GM13977 (cell line): ENCODE measurements at places on chromosomes 3 and 15.

GRCh38 chr3:37575284-37575683 is 286.4 kb upstream of the CTDSPL start:
- no peak for DNase-seq

GRCh38 chr3:114442246-114442645 is 148.4 kb downstream of the TIGIT start:
- no peak for DNase-seq

DNA sequence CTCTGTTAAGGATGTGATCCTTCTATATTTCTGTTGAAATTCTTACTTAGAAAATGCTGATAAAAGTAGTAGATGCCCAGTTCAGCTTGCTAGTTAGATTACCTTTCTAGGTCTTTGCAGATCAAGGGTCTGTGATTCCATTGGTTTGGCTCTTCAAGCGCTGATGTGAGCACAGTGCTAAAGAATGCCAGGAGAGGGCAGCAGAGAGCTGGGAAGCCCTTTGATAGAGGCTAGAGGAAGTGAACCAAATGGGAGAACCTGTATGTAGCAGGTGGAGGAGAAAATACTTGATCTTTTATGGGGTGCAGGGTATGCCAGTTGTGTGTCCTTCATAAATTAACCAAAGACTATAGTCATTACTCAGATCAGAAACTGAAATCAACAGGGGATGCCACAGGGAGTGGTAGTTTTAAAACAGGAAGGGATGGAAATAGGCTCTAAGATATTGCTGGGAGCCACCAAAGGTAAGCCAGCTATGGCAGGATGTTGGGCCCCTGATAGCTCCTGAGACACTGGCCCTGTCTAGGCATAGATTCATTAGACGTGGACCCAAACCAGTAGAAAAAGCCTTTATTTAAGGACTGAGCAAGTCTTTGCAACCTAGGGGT is 677.4 kb downstream of the SQOR start:
- DNase-seq: peak; percentile 21

DNA sequence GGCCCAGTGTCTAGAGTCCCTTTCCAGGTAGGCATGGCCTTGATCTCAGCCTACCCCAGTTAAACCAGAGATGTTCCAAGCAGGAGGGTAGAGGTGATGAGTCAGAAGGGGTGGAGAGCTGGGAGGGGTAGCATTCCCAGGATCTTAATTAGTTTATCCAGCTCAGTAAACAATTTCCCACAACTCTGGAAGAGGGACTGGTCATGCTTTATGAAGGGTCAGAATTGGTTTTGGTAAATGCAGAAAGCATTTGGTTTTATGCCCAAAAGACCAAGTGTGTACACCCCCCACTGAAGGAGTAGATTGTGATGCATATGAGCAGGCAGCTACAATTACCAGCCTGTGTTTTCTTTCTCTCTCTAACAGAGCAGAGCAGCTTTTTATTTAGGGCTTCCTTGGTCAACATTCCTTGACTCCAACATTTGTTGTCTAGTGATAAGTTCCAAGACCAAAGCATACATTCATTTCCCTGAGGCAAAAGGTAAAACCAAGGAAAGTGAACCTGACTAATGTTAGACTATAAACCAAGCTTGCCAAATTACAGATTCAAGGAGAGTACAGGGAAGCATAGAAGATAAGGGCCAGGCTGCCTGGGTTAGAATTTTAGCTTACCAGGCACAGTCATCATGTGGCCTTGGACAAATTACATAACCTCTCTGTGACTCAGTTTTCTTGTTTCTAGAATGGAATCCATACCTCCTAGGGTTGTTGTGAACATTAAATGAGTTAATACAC is 17.6 kb downstream of the EXOSC7 start:
- DNase-seq: no peak

- no peak for DNase-seq
Measured at GRCh38 chr15:82921242-82921641, 31.3 kb downstream of the HOMER2 start.

DNA sequence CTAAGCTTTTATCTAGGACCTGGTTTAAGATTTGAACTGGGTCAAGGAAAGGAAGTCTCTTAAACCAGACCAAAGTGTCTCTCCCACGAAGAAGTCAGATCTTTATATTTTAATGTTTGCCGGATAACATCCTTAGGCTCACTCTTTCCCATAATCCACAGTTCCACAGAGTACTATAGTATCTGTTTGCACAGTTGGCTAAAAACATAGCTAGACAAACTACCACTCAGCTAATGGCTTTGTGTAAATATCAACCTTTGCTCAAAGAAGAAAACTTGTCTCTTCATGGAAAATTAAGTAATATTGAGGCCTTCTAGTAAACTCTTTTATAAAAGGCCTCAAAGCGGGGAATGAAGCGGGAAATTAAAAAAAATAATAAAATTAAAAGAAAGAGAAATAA is 13.5 kb upstream of the SLC9C1 start:
- DNase-seq: no peak

DNA sequence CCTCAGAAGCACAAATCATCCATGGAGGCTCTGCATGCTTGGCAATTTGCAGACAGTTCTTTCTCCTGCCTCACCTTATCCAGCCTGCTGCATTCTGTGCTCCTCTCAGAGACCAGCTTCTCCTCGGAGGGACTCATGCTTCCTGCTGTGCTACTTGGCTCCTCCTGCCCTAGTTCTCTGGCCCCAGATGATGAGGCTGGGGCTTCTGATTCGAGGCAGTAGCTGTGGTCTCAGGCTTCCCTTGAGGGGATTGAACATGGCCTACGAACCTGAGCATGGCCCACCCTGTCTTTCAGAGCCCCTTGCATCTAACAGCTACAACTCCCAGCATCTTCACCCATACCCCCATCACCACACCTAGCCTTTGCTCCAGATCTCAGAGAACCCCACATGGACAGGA is 6.7 kb downstream of the VIPR1 start:
- no peak for DNase-seq

- DNase-seq: no peak
Measured at GRCh38 chr3:126266291-126266840, 86.0 kb upstream of the ALDH1L1 start.

DNA sequence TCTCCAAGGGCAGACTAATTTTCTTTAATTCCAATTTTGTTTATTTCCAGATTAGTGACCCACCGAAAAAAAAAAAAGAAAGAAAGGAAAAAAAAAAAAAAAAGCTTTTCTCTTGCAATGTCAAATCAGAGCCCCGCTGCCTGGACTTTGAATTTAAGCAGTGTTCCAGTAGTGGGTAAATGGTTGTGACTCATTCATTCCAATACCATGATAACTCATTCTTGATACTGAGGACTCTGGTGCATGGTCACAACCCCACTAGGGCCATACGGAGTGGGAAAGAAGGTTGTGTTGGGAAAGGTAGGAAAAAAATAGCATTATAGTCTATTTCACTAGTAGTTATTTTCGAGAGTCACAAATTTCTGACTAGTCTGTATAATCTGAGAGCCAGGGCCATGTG is 59.1 kb upstream of the COL8A1 start:
- DNase-seq: no peak

- DNase-seq: no peak
Measured at GRCh38 chr3:45479621-45480035, 91.3 kb downstream of the LARS2 start.

GRCh38 chr15:36186376-36186775 is 393.1 kb upstream of the CDIN1 start:
- DNase-seq: no peak

DNA sequence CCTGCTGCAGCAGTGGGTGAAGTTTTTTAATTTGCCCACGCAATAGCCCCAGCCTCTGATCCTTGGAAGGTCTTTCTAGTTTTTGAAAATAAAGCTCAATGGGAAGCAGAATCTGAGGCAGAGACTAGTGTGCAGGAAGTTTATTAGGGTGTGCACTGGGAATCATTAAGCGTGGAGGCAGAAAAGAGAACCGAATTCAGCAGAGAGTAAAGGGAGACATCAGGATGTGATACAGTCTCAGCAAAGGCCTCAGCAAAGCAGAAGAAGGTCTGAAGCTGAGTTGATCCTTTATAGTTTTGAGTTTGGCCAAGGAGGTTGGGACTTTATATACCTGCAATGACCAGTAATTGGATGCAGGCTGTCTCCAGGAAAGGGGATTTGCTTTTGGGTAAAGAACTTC is 4.9 kb upstream of the BTLA start:
- DNase-seq: no peak

DNA sequence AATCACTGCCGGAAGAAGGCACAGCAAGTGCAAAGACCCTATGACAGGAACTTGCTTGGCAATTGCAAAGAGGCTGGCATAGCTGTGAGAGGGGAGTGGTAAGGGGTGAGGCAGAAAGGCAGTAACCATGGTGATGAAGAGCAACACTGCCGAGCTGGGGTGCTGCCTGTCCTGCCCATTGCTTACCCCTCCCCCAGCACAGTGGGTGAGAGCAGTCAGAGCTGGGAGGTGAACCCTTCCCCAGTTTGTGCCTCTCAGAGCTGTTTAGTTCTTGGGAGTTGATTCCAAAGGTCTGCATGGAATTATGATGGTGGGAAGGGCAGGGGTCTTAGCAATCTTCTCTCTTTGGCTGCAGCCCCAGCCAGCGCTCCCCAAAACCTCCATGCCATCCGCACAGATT is 8.8 kb downstream of the TYRO3 start:
- DNase-seq: no peak

- no peak for DNase-seq
Measured at GRCh38 chr3:38726751-38727150, 77.3 kb upstream of the SCN5A start.

GRCh38 chr15:42106288-42106687 is 11.9 kb upstream of the PLA2G4D start:
- DNase-seq: no peak

DNA sequence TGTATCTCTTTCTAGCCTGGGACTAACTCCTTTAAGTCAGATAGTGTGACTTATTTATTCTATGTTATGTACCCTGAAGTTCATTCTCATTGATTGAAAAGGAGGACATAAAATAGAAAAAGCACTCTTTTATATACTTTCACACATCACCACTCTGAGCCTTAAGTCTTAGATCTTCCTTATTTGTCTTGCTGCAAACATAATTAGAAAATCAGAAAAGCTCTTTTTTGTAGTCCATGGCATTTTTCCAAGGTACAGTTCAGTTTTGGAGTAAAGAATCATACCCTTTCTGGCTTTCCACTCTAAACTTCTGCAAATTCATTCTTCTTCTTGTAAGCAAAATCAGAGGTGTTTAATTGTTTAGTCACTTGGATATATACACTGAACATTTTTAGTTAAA is 75.5 kb downstream of the AKAP13 start:
- no peak for DNase-seq

- DNase-seq: no peak
Measured at GRCh38 chr3:64247991-64248646, 22.9 kb upstream of the PRICKLE2 start.

DNA sequence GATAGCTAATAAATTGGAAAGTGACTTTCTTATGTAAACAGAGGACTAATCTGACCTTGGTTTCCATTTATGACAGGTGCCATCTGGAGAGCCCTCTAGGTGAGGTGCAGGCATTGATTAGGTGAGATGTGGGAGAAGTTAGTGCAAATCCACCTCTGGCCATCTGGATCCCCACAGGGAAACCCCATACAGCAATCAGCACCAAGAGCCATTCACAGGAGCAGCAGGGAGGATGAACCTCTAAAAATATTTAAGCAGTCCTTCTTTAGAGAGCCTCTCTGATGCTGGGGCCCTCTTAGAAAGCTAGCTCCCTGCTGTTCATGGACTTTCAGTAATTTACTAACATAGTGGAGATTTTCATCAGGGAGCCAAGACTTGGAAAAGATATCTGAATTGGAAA is 69.3 kb downstream of the CLSTN2 start:
- no peak for DNase-seq
